ENCODE measurements at places on chromosomes 6 and 20. TPM values are rescaled to one million over a fixed set of nuclear protein-coding genes. Genes with fewer than 3 reads are reported as not detected.

The CPNE5 gene
- total RNA-seq, result 0.57 TPM

The C6orf163 gene
- total RNA-seq, result 3.8 TPM

The PSORS1C1 gene
- not detected for total RNA-seq

The FERMT1 gene
- not detected for total RNA-seq

The SRMS gene
- total RNA-seq, result not detected

The PRL gene
- total RNA-seq, result 0.57 TPM

The AMD1 gene
- total RNA-seq, result 68.1 TPM

The MYB gene
- 20.9 TPM for total RNA-seq

DNA sequence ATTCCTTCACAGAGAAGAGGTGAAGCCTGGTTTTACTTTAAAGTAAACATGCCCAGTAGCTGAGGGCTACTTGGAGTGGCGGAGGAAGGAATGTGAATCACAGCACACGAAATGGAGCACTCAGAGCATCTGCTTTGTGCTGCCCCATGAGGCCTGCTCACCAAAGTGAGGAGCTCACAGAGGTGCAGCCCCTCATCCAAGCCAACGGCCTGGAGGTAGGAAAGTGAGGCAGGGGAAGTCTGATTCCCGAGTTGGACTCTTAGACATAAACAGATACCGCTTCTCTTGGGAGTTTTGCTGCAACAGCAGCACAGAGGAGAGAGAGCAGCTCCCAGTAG lies 3.6 kb downstream of the YTHDF1 start:
- no peak for DNase-seq

DNA sequence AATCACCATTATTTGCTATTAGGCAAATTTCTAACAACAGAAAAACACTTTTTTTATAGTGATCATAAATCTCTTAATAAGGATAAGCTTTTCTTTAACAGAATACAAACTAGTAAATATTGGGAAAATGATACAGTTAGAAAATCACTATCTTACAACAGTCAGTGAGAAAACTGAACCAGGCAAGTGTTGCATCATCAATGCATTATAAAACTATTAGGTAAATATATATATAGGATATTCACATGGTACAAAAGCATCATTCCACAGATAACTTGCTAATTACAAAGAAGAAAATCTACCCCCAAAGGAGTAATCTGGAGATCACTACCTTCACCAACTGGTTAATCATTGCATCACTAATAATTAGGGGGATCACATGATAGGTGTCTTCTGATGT lies 652.1 kb downstream of the HACE1 start:
- no peak for DNase-seq

GRCh38 chr6:36769183-36769675 lies 70.0 kb downstream of the CPNE5 start:
- DNase-seq, result no peak

- DNase-seq, result no peak
These were observed 112.1 kb downstream of the TOX2 start for GRCh38 chr20:44026647-44027342.

DNA sequence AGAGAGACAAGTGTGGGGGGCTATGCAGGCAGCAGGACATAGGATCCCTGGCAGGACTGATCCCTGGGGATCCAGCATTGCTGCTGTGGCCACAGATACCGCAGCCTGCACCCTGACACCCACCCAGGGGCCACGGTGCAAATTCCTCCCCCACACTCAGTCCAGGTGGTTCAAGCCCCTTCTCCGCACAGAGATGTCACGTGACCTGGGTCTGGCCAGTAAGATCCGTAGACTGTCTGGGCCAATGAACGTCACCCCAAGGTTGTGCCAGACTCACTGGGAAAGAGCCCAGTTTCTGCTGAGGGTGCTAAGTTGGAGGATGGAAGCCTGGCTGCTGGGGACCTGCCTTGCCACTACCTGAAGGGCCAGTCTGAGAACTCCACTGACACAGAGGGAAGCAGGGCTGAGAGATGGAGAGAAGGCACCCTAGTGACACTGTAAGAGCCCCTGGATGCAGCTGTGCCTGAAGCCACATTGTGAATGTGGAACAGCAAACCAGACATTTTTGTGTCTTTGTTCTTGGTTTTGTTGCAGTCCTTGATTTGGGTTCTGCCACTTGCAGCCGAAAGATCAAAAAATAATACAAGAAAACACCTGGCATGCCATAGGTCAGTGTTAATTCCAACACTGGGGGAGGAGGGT lies 228.6 kb downstream of the PREX1 start:
- no peak for DNase-seq

GRCh38 chr6:74611220-74611619 lies 594.6 kb downstream of the COL12A1 start:
- no peak for DNase-seq

GRCh38 chr6:9292975-9293374 lies 857.6 kb upstream of the SLC35B3 start:
- DNase-seq, result no peak

DNA sequence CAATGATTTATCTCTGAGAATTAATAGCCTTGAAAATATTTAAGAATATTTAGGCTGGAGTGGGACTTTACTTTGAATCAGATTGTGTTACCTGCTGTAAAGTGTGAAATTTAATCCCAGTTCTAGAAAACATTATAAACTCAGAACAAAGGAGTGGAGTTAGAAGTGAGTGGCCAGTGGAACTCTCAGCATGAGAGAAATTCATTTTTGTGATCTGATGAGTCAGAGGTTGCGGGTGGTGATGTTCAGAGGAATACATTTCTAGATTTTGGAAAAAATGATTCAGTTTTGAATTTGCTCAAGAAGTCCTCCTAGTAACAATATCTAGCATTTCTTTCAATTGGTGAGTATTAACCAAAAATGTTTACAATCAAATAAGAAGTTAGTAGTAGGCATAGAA lies 167.5 kb downstream of the ZFAND3 start:
- DNase-seq, result no peak

DNA sequence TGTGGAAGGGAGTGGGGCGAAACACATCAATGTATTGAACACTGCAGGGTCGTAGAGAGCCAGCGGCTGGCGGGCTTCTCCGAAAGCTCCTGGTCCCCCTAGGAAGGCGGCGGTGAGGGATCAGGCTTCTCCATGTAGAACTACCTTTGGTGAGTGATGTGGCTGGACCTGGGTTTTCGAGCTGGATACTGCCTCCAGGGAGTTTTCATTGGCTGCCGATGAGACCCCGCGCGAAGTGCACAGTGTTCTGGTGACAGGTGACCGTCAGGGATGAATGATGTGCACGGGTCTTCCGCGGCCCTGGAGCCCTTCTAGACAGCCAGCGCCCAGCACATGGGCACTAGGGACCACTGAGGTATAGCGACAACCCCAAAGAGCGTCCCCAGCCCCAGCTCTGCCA lies 16.4 kb downstream of the ABT1 start:
- no peak for DNase-seq

- no peak for DNase-seq
These were observed 8.0 kb upstream of the BANF2 start for GRCh38 chr20:17691758-17692157.

- DNase-seq, result no peak
These were observed 5.6 kb upstream of the GLO1 start for GRCh38 chr6:38708496-38708895.

- DNase-seq, result no peak
These were observed 3.8 kb upstream of the LPA start for GRCh38 chr6:160667639-160668481.

Measured in naive thymus-derived CD8-positive, alpha-beta T cell (primary cell).